ENCODE measurements at places on chromosomes 13 and 19. TPM values are rescaled to one million over a fixed set of nuclear protein-coding genes. Genes with fewer than 3 reads are reported as not detected.
A peak's percentile ranks its signal among the peaks of the same experiment; 100 is the strongest.

DNA sequence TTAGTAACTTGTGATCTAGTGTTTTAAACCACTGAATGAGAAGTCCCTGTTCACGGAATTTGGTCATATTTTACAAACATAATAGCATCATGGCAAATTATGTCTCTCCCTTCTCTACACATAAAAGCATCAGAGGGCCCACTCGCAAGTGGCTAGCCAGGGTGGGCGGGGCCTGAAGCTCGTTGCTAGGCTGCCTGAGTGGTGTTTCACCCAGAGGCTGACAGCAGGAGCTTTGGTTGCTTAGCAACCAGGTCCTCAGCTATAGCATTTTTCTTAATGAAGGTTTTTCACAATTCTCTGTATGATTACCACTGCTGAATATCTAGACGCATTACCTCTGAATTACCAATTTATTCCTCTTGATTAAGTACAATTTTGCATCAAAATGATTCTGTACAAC lies 126.5 kb downstream of the NALCN start:
- DNase-seq = no peak

The TMC4 gene
- 0.24 TPM for total RNA-seq

GRCh38 chr13:32883474-32883873 lies 132.7 kb upstream of the KL start:
- no peak for DNase-seq

DNA sequence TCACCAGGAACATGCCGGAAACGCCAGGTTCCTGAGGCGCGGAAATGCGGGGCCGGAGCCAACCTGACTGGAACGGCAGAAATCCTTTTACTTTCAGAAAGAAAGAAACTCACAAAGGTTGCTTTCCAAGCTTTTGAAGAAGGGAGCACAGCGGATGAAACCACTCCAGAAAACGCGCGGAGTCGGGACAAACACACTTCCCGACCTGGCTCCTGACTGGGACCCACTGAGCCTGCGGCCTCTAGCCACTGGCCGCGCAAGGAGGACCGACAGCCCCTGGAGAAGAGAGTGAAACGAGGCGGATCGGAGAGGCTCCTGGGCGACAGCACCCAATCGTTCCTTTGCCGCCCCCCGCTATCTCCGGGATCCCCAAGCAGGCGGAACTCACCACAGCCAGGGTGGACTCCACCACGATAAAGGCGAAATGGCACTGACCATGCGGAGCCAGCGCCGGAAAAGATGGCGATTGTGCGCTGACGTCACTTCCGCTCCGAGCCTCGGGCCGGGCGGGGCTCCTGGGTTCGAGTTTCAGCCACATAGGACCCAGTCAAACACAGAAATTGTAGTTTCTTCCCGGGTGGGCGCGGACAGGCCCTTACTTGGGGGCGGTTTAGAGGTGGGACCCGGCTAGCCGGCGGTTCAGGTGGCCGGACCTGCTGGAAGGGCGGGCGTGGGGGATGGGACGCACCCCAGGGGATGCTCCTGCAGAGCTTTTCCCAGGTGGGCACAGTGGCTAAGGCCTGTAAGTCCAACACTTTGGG lies at the start of gene ZNF121:
Gene ZNF121 (minus strand): TSS at position 432 of the 761 bp plus-strand sequence. CDS start 16,407 bp downstream, outside the sequence.
- DNase-seq = peak; percentile 87

DNA sequence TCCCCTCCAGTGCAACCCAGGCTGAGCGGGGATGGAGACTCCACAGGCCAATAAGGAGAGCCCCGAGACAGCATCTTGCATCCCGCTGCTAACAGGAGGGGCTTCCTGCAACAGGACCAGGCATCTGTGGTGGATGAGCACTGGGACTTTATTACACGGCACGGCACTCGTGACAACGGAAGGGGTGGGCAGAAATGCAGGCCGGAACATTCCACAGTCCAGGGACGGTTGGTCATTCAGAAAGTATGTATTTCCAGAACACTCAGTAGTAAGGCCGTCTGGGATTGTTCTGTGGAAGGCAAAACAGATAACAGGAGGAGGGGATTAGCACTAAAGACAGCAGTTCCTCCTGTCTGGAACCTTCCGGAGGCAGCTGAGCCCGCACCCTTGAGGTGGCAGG lies 3.3 kb upstream of the TM6SF2 start:
- DNase-seq = no peak

GRCh38 chr19:31568724-31569123 lies 219.5 kb upstream of the TSHZ3 start:
- DNase-seq = no peak

DNA sequence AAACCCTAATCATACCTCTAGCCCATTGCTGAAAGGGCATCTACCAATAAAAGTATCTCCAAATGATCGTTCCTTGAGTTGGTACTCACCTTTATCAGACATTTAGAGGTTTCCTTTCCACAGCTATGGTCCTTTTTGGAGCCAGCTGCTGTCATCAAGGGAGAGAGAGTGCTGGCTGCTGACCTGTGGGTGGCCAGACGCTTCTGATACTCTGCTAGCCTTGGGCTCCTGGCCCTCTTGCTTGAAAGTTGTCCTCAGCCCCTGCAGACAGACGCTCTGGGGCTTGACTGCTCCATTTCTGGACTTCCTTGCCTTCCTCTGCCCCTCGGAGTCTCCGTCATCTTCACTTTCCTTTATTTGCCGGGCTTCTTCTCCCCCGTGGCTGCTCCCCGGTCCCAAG lies 499.1 kb downstream of the DIAPH3 start:
- no peak for DNase-seq

- no peak for DNase-seq
Measured at GRCh38 chr13:111342721-111343120, 22.3 kb downstream of the TEX29 start.

DNA sequence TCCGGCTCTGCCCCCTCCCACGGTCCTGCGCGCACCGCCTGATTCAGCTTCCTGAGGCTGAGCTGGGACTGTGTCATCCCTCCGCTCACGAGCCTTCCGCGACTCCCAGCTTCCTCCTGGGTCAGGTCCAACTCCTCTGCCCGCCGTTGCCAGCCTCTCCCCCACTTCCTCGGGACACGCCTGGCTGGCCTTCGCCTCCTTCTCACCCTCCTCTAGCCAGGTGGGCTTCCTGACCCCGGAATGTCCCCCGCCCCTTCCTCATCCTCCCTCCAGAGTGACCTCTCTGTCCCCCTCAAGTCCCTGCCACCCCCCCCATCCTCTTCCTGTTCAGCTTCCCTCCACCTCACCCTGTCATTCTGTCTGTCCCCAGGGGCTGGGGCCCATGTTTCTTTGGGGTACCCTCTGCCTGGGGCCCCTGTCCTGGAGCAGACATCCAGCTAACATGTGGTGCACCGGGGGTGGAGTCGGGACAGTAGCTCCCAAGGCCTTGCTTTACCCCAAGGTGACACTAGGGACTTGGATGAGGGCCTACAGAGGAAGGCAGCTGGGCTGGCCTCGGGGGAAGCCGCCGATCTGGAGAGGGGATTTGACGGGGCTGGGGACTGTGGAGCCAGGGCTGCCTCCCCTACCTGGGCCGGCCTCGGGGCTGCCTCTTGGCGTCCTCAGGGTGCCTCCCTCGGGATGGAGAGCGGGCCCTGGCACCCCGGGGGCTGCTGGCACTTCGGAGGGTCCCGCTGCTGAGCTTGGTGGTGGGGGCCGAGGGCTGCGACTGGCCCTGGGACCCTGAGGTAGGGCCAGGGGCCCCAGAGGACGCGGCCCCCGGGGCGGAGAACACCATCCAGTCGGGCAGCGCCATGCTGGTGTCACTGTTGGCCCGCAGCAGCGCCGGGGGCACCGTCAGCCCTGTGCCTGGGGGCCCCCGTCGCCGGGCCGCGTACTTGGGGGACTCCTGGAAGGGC lies 16.5 kb downstream of the SHANK1 start:
- no peak for DNase-seq

- no peak for DNase-seq
Measured at GRCh38 chr19:14761607-14762006, 16.8 kb downstream of the ADGRE2 start.

The PIH1D1 gene
- 128 TPM for total RNA-seq

DNA sequence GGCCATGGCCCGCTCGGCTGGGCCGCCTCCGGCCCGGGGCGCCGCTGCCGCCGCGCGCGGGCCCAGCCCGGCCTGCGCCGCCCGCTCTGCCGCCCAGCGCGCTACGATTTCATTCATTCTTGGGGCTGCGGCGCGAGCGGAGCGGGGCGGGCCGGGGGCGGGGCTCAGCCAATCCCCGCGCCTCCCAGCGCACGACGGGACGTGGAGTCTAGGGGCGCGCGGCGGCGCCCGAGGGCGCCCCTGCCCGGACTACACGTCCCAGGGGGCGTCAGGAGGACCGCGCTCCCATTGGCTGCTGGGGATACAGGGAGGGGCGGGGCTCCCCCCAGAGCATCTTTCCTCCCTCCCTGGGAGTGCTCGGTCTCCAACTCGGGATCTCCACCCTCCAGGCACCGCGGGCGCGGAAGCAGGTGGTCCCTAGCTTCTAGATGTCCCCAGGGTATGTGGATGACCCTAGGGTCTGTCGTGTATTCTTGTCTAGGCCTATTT lies 5.6 kb upstream of the DPF1 start:
- DNase-seq = peak; percentile 80

- no peak for DNase-seq
Measured at GRCh38 chr13:28585561-28585960, 73.4 kb upstream of the POMP start.

DNA sequence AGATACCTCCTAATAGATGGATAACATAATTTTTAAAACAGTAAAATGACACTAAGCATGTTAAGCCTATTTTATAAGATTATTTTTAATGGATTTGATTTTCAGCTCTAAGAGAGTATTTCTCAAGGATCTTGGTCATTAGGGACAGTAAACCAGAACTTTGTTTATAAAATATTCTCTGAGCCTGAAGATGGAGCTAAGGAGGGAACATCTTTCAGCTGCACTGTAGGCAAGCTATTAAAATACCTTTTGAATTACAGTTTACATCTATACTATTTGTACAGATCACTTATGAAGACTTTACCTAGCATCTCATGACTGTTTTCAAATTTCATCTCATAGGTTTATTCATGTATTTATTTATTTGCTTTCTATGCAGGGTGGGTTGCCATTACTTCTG lies 345.3 kb downstream of the MYO16 start:
- DNase-seq = no peak

DNA sequence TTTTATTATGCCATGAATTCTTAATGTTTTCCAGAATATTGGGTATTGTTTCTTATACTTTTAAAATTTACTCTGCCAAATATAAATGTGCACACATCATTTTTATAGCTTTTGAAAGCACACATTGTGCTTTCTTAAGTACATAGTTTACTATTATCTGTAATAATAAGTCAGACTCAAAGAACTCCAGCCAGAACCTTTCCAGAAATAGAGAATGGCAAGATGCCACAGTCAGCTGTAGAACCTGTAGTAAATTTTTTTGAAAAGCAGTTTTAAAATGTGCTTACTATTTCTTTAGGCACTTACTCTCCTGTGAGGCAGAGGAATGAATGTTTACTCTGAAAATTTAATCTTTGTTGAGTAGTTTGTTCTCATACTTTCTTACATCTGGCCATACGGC lies 1287.1 kb downstream of the PCDH9 start:
- no peak for DNase-seq

DNA sequence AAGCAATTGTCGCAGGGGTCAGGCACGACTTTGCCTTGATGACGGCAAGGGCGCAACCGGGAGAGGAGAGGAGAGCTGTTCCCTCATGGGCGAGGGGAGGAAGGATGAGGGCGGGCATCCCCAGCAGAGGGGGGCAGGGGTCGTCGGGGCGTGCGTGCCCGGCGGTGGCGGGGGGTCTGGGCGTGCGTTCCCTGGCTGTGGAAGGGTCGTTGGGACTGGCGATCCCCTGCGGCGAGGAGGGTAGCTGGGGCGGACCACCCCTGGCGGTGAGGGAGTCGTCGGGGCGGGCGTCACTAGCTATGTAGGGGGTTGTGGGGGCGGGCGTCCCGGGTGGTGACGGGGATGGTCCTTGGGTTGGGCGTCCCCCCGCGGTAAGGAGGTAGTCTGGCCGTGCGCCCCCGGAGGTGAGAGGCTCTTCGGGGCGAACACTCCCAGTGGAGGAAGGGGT lies 1.7 kb downstream of the COMP start:
- no peak for DNase-seq

The ICAM4 gene
- 1.5 TPM for total RNA-seq

DNA sequence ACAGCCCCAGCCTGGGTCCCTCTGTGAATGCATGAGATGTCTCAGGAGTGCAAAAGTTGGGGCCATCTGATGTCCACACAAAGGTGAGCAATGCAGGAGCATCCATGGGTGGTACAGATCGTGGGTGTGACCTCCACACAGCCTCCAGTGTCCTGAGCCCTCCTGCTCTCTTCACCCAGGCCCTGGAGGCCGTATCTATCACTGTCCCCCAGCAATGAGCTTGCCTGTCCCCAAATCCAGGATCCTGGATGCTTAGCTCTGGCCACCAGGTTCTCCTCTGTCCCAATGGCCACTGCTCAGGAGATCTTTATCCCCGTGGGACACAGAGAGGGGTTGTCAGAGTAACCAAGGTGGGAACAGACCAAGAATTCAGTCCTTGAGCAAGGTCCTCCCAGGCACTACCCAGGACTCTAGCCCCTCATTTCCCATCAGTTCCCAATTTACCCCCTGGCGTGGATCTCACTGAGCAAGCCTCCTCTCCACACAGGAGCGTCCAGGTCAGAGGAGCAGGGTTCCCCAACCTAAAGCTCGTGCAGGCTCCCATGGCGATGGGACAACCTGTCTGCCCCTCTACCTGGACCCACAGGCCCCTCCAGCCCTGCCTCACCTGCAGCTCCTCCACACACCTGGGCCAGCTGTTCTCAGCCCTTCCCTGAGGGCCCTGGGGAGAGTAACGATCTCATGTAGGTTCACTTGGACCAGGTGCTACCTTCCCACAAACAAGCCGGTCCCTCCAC lies 11.3 kb downstream of the CEACAM21 start:
- no peak for DNase-seq

- DNase-seq = no peak
Measured at GRCh38 chr13:114284680-114285079, 3.3 kb downstream of the UPF3A start.

DNA sequence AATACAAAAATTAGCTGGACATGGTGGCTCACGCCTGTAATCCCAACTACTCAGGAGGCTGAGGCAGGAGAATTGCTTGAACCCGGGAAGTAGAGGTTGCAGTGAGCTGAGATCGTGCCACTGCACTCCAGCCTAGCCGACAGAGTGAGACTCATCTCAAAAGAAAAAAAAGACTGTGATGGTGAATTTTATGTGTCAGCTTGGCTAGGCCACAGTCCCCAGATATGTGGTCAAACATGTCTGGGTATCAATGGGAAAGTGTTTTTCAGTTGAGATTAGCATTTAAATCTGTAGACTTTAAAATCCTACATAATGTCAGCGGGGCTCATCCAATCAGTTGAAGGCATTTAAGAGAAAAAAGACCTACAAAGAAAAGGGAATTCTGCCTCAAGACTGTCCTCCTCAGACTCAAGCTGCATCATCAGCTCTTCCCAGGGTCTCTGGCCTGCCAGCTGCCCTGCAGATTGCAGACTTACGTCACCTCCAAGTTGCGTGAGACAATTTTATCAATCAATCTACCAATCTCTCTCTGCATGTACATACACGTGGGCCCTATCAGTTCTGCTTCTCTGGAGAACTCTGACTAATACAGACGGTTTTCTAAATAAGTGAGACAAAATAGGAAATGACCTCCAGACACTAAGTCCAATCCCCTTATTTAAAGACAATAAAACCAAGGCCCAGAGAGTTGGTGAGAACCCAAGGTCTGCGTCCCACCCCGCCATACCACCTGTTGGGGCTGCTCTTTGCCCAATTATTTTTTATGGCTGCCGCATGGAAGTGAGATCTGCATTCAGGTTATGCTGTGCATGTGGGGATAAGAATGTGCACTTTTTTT lies 99.2 kb downstream of the ABCC4 start:
- no peak for DNase-seq
